ENCODE measurements at places on chromosomes 1 and 21.

DNA sequence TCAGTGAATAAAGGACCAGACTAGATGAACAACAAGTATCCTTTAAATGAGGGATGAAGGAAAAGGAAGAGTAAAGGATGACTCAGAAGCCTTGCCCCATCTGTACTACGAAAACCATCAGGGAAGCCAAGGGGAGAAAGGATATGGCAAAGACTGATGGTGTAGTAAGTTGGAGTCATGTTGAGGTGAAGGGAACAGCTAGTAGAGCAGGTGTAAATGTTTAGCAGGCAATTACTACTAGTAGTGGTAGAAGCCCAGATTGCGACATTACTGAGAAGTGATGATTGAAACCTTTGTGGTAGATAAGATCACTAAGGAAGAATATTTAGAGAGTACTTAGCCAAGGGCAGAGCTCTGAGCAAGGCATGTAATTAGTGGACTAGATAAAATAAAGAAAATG is 84.0 kb downstream of the PHTF1 start:
- no peak for DNase-seq

DNA sequence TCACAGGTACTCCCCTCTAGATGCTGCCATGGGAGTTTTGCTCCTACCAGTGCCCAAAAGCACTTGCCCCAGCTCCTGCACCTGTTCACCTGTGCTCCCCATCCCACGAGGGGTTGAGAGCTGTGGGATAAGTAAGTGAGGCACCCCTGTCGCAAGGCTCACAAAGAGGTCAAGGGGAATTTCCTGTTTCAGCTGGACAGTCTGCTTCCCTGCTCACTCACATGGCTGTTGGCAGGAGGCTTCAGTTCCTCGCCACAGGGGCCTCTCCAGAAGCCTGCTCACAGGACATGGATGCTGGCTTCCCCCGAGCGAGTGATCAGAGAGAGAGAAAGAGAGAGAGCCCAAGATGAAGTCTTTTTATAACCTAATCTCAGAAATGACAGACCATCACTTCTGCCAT is 8.7 kb upstream of the NCMAP start:
- no peak for DNase-seq

GRCh38 chr1:60088620-60089155 is 15.1 kb upstream of the C1orf87 start:
- DNase-seq, result no peak

- DNase-seq, result no peak
Measured at GRCh38 chr1:47709872-47710231, 272.0 kb downstream of the FOXD2 start.

DNA sequence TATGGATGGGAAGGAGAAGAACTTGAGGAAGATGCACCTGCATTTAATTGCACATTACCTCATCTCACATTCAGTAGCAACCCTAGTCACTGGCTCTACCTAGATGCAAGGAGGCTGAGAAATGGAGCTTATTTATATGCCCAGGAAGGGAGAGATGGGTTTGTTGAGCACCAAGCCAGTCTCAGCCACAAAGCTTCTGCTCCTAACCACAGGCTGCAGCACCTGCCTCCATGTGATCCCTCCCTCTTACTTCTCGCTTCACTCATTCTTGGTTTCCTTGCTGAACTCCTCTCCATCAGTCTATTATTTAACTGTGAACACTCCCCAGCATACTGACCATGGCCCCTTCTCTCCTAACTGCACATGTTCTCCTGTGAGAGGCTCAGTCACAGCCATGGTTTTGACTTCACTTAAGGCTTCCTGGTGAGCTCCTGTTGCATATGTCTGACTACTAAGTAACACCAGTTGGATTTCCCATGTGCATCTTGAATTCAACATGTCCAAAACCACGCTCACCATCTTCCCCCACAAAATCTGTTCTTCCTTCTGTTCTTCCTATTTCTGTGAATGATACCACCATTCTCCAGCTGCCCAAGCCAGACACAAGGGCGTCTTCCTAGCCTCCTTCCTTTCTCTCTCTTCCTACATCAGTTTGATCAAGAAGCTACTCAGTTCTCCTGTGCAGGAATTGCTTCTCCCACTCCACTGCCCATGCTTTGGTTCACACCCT is 139.8 kb downstream of the AK5 start:
- no peak for DNase-seq

DNA sequence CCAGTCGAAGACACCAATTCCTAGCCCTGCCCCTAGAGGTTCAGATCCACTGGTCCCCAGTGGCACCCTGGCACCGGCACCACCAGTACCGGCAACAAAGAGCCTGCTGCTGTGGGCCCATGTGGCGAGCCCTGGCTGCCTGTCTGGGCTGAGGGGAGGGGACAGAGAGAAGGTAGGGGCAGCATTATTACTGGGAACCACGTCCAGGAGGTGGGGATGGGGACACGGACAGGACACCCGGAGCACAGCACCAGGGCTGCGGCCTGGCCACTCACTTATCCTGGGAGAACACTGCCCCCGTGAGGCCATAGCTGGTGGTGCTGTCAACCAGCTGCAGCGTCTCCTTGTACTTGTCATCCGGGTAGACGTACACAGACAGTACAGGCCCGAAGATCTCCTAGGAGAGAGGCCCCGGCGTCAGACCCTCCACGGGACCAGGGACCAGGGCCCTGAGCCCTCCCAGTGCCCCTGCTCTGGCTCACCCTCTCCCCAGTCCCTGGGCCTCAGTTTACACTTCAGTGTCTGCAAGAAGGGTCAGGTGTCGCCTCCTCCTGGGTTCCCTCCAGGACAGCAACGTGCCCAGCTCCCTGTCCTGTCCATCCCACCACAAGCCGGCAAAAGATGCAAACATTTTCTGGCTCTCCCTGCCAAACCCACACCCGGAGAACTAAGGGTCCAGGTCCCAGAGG is 15.8 kb upstream of the TAS1R2 start:
- DNase-seq, result peak; percentile 34

GRCh38 chr21:45415943-45416611 is 11.1 kb downstream of the COL18A1 start:
- no peak for DNase-seq

DNA sequence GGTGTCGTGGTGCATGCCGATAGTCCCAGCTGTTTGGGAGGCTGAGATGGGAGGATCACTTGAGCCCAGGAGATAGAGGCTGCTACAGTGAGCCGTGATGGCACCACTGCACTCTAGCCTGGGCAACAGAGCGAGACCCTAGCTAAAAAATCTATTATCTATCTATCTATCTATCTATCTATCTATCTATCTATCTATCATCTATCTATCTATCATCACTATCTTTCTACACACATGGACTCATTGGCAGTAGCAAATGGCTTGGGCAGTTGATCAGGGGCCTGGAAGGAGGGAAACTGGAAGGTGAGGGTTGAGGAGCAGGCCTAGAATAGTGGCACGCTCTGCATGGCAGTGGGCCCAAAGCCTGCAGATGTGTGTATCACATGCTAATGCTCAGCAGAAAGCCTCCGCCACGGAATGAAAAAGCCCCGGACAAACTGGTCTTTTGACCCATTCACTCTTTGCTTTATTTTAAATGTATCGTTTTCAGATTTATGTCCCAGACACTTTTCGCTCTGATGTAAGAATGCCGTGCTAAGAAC is 7.3 kb upstream of the HUNK start:
- no peak for DNase-seq

GRCh38 chr21:37264808-37265207 is 2.3 kb downstream of the VPS26C start:
- peak; percentile 42 for DNase-seq

- peak; percentile 50 for DNase-seq
Measured at GRCh38 chr1:151993084-151993733, 450 bp downstream of the S100A10 start.

GRCh38 chr21:46202592-46203202 is 18.4 kb upstream of the SPATC1L start:
- DNase-seq, result no peak

All from CD14-positive monocyte (primary cell).